GM23248 (cell line): ENCODE measurements at places on chromosomes 2 and 18. TPM values are rescaled to one million over a fixed set of nuclear protein-coding genes. Genes with fewer than 3 reads are reported as not detected.

Gene TSPYL6
- total RNA-seq = not detected in 2 replicates

Gene ASAP2
- total RNA-seq = 49.6 and 54.1 TPM in 2 replicates

Gene TMEM87B
- total RNA-seq = 42.4 and 46.9 TPM in 2 replicates

Gene FAM110C
- not detected in 2 replicates for total RNA-seq

Gene SERPINB3
- not detected in 2 replicates for total RNA-seq

Gene PXDN
- total RNA-seq = 263 and 291 TPM in 2 replicates

Gene CYP27C1
- 0.13 and 0.65 TPM in 2 replicates for total RNA-seq

Gene CD207
- not detected in 2 replicates for total RNA-seq

Gene VAMP8
- total RNA-seq = 1.7 TPM in 1 of 2 replicates, not detected in the other

Gene IL37
- not detected in 2 replicates for total RNA-seq

Gene SERPINB5
- total RNA-seq = not detected in 2 replicates

DNA sequence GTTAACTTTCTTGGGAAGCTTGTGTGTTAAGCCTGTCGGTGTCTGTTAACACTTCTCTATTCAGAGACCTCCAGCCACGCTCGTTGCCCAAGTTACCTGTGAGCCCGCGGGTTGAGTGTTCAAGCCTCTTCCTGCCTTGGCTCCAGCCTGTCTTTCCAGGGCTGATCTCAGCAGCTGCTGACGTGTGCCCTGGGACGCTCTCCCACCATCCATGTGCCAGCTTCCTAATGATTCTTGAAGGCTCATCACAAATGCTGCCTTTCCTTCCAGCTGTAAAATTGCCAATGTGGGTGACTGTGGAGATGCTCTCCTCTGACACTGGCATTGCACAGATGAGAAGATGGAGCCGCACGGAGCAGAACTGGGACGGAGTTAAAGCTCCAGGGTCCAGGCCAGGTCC lies 6.1 kb downstream of the RNF144A start:
- DNase-seq = no peak

DNA sequence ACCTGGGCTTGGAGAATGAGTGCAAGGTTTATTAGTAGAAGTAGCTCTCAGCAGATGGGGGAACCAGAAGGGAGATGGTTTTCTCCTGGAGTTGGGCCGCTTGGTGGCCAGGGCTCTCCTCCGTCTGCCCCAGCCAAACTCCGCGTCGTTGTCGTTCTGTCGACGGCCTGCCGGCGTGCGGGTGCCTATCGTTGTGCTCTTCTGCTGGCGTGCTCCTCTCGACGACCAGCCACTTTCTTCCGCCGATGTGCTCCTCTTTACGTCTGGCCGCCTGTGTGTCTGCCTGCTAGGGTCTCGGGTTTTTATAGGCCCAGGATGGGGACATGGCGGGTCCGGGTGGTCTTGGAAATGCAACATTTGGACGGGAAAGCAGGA lies 119.1 kb downstream of the BMPR2 start:
- DNase-seq = no peak

- no peak for DNase-seq
Measured at GRCh38 chr18:72063001-72063400, 481.1 kb downstream of the CBLN2 start.

- DNase-seq = no peak
Measured at GRCh38 chr2:11781602-11782001, 35.2 kb downstream of the LPIN1 start.

DNA sequence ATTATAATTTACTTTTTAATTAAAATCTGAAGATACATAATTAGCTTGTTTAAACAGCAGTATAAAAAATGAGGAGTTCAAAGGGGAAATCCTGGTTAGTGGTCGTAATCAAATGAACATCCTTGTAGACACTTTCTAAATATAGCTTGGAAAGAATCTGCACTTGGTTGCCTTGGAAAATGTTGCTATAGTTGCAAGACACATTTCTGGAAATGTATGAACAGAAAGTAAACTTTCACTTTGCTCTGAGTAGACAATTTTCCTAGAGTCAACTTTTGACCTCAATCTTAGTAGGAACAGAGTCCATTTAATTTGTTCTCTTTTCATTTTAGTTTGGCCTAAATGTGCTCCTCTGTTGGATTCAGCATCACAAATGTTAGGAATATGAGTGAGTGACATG lies 38.3 kb downstream of the GCA start:
- DNase-seq = no peak

DNA sequence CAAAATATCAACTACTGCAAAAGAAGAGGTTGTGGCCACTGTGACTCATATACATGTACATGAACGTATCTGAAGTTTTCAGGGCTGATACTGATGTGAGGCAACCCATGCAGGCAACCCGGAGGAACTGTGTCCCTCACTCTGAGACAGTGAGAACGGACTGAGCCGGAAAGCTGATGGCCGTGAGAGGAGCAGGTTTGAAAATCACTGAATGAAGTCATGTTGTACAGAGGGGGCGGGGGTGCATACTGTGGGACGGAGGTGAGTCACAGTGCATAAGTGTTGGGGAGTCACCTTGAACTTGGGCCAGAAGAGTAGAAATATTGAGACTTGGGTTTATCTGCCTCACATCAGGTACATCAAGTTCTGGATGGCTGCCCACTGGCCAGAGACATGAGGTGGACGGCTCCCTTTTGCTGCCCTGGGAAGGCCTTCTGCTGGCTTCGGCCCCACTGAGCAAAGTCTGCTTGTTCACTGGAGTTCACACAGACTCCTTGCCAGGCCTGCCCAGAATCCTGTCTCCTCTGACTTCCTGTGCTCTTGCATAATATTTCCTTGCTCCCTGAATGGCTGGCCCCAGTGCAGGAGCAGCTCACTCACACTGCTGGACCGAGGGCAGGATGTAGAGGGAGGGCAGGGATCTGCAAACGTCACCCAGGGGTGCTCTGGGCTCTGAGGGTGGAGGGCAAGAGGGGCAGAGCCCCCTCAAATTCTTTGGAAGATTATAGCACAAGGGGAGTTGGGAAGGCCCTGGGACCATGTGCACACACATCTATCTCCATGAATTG lies 18.1 kb downstream of the EPAS1 start:
- DNase-seq = peak; percentile 100

DNA sequence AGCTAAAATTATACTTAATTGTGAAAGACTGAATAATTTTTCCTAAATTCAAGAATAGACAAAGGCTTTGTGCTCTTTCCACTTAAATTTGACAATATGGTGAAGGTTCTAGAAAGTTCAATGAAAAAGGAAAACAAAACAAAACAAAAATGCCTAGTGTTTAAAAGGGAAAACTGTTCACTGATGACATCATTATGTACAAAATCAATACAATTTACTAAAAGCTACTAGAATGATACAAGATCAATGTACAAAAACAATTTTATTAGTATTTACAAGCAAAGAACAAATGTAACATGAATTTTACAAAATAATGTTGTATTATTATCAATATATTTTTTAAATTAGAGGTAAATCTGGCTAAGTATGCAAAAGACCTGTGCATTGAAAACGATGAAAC lies 499.1 kb upstream of the FSIP2 start:
- DNase-seq = no peak

GRCh38 chr2:226583715-226584114 lies 215.9 kb downstream of the IRS1 start:
- DNase-seq = peak; percentile 85

GRCh38 chr2:228239207-228239906 lies 57.9 kb upstream of the SPHKAP start:
- DNase-seq = peak; percentile 6

DNA sequence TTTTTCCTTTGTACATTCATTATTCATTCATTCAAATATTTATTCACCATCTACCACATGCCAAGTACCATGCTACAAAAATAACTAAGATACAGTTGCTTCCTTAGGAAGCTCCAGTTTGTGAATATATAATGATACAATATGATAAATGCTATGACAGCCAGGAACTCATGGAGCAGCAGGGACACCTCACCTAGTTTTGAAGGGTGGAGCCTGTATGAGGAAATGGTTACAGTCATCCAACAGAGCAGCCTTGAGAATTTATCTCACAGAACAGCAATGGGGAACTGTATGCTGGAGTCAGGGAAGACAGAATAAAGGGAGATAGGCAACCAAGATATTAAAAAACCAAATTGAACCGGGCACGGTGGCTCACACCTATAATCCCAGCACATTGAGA lies 124.0 kb downstream of the OSBPL1A start:
- DNase-seq = peak; percentile 29

- DNase-seq = peak; percentile 30
Measured at GRCh38 chr2:202771741-202772460, 99.7 kb downstream of the ICA1L start.

GRCh38 chr2:77328134-77328931 lies 193.8 kb downstream of the LRRTM4 start:
- DNase-seq = no peak

DNA sequence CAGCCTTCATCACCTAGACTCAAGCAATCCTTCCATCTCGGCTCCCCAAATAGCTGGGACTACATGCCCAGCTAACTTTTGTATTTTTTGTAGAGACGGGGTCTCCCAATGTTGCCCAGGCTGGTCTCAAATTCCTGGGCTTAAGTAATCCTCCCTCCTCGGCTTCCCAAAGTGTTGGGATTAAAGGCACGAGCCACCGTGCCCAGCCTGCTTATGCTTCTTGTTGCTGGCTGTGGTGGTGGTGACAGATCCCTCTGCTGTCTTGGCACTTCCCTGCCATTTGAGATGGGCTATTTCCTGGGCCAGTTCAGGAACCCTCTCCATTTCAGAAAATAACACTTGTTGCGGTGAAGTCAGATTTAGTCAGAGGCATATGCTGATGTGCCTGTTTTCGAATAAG lies 28.8 kb downstream of the GATA6 start:
- DNase-seq = no peak

GRCh38 chr18:44682201-44682870 lies 1.6 kb downstream of the SETBP1 start:
- no peak for DNase-seq

GRCh38 chr2:157468931-157469708 lies 25.2 kb upstream of the CYTIP start:
- DNase-seq = peak; percentile 79

- peak; percentile 83 for DNase-seq
Measured at GRCh38 chr2:110157153-110157793, 41.7 kb upstream of the MALL start.

GRCh38 chr2:134668821-134669220 lies 50.0 kb downstream of the TMEM163 start:
- DNase-seq = no peak

GRCh38 chr2:240170883-240171282 lies 30.4 kb upstream of the OTOS start:
- DNase-seq = no peak

DNA sequence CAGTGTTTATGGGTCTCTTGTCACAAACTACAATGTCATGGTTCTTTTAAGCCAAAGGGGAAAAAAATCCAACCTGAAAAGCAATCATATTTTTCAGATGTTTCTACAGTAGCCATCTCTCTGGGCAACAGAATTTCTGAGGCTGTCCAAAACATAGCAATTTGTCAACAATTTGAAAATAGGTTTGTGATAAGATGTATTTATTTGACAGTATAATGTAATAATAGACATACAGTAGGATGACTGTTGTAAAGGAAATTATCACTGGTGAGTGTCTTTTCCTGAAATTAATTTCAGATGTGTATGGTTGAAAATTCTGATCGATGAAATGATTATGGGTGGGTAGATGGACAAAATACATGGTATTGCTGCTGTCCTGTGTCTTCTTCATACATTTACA lies 1230.1 kb upstream of the CDH2 start:
- no peak for DNase-seq

DNA sequence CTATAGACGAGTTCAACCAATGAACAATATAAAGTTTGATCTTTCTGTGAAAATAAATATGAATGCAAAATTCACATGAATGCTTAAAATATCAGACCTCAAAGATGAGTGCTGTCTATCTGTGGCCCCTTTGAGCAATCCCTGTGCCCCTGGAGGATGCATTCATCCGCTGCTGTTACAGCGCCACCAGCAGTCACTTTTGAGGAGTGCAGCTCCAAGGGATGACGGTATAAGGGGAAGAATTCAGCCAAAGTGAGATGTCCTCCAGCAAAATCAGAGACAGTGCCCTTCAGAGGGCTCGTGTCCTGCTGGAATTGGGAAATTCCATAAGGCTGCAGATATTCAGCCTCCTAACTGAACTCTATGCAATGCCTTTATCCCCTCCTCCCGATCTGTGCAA lies 12.0 kb upstream of the CHRNA1 start:
- no peak for DNase-seq

DNA sequence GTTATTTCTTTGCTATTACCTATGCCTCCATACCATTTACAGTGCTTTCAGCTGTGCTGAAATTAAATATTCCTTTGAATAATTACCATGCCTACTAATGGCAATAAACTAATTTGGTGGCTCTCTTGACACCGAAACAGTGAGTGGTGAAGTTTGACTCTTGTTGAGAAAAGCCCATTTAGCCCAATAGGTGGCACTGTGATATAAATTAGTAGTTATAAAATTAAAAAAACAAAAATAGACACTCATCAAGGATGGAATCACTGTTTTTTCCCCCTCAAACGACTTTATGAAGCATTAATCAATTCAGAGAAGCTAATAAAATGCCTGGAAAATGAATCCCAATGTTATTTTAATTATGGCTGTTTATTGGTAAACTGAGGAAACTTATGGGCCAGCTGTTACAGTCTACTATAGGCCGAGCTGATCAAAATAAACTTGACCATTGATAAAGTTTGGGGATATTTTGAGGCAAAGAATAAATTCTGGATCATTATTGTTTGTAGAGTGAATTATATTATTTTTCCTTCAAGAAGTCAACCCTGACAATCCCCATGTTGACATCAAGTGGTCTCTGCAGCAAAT lies 339.6 kb downstream of the TRIB2 start:
- peak; percentile 43 for DNase-seq

DNA sequence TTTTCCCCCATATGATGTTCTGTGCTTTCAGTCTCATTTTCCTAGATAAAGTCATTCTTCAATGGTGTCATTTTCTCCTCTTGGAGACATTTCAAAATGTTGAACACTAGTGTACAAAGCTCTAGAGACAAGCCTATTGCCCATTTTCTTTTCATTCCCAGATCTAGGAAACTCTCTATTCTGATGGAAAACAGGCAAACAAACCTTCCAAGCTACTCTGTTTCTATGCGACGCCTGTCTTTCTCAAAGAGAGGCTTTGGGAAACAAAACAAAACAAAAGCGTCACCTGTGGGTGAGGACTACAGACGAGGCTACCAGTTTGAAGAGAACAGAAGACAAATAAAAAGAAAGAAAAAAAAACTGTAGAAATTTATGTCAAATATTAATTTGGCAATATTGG lies 311.0 kb downstream of the CBLN2 start:
- no peak for DNase-seq

- no peak for DNase-seq
Measured at GRCh38 chr2:165074884-165075283, 119.6 kb upstream of the SLC38A11 start.

DNA sequence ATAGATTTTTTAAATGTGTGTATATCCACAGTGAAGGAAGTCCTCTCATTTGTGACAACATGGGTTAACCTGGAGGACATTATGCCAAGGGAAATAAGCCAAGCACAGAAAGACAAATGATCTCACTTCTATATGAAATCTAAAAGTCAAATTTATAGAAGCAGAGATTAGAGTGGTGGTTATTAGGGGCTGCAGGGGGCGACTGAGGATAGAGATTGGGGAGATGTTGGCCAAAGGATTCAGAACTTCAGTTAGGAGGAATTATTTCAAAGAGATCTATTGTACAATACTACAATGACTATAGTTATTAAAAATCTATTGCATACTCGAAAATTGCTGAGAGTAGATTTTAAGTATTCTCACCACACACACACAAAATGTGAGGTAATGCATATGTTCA lies 252.4 kb upstream of the SLC39A10 start:
- no peak for DNase-seq
